ENCODE measurements at places on chromosomes 6 and 20. TPM values are rescaled to one million over a fixed set of nuclear protein-coding genes. Genes with fewer than 3 reads are reported as not detected.

GRCh38 chr20:47854687-47855212 is 69.5 kb upstream of the SULF2 start:
- DNase-seq, result no peak
- no peak overlapping the region for H3K27ac ChIP-seq
- H3K27me3 ChIP-seq, result peaks cover 50% of the 10 kb centered on the region
- peaks cover 3% of the 10 kb centered on the region for H3K4me1 ChIP-seq

DNA sequence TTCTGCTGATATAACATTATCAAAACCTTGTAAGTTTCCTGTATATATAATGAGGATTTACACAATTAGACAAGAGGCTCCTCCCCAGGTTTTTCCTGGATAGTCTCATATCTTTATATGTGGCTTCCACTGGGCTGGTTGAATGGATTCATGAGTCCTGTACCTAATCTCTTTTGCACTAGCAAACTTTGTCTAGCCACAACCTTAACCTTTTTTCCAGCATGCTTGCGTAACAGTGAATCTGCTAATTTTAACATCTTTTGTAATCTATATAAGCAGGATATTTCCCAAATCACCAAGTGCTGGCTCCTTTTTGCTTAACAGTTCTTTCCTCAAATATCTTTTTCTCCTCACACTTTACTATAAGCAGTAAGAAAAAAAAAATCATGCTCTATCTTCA is 153.6 kb downstream of the COL21A1 start:
- no peaks in the 10 kb centered on the region for H3K27me3 ChIP-seq
- DNase-seq, result no peak
- no peak overlapping the region for H3K4me3 ChIP-seq
- H3K27ac ChIP-seq, result no peak overlapping the region
- no peaks in the 10 kb centered on the region for H3K36me3 ChIP-seq

DNA sequence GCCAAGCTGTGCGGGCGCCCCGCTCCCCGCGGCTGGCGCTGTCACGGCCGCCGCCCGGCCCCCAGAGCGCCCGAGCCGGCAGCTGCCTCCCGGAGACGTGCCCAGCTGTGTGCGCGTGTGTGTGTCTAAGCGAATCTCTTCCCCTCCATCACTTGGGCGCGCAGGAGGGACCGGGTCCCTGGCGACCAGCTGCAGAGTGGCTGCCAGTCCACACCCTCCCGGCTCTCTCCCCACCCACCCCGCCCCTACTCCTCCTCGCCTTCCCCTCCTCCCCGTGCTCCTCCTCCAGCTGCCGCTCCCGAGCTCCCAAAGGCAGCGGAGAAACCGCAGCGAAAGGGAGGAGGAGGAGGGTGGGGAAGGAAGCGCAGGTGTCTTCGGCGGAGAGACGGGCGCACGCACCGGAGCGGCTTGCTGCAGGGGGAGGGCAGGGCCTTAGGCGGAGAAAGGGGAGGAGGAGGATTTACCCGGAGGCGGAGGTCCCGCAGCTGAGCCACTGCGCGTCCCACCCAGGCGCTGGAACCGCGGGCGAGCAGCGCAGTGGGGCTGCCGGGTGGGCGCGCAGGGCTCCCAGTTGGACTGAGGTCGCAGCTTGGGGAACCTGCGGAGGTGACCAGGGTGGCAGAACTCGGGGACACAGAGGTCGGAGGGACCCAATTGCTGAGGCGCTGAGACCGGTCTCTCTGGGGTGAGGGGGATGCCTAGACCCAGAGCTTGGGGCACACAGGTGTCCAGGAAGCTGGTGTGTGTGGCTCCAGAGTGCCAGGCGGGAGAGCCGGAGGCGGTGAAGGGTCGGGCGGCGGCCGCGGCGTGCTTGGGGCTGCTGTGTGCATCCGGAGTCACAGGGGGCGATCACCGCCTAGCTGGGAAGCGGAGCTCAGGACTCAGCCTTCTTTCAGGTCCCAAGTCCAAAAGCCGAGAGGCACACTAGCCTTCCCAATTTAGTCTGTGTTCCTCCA is at the start of gene HS3ST5:
Gene HS3ST5, minus strand, starts transcription at position 198 of the 956 bp plus-strand sequence. CDS start 280,178 bp downstream, outside the sequence.
- H3K27me3 ChIP-seq, result peaks cover 31% of the 10 kb centered on the region
- H3K4me3 ChIP-seq, result peak within 1 kb of the TSS; percentile 73
- no peak within 1 kb of the TSS for H3K27ac ChIP-seq

- no peak for DNase-seq
- no peak overlapping the region for H3K27ac ChIP-seq
- no peak overlapping the region for H3K4me3 ChIP-seq
- H3K36me3 ChIP-seq, result peaks cover 5% of the 10 kb centered on the region
- peaks cover 2% of the 10 kb centered on the region for H3K4me1 ChIP-seq
- H3K27me3 ChIP-seq, result peaks cover 32% of the 10 kb centered on the region
Measured at GRCh38 chr6:168128006-168128630, 49.1 kb upstream of the FRMD1 start.

DNA sequence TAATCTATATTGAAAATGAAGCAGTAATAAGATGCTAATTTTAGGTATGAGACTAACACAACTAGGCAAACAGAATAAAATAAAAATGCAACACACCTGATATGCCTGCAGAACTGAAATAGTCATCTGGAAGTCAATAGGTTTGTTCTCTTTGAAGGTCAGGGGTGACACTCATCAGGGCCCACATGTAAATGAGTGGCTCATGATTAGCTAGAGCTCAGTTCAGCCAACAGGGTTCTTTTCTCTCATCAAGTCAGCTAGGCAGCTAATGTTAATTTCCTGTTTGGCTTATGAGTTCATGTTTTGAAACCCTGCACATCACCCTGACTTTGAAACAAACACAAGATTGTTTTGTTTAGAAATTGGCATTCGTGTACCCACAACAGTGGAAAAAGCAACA is 23.8 kb downstream of the SMLR1 start:
- DNase-seq, result no peak
- H3K4me3 ChIP-seq, result no peak overlapping the region
- no peaks in the 10 kb centered on the region for H3K27me3 ChIP-seq
- peaks cover 12% of the 10 kb centered on the region for H3K36me3 ChIP-seq

Gene GMPR
- 0.52 TPM for total RNA-seq

Gene TUBB1
- 14.0 TPM for total RNA-seq
